Activated CD4-positive, alpha-beta T cell treated with anti-CD3 and anti-CD28 coated beads for 36 hours (primary cell): ENCODE measurements at places on chromosomes 11 and 22. TPM values are rescaled to one million over a fixed set of nuclear protein-coding genes. Genes with fewer than 3 reads are reported as not detected.

Gene C11orf97
- not detected for total RNA-seq

GRCh38 chr11:125070699-125071254, 7.7 kb downstream of the SLC37A2 start:
- DNase-seq = peak; percentile 43

DNA sequence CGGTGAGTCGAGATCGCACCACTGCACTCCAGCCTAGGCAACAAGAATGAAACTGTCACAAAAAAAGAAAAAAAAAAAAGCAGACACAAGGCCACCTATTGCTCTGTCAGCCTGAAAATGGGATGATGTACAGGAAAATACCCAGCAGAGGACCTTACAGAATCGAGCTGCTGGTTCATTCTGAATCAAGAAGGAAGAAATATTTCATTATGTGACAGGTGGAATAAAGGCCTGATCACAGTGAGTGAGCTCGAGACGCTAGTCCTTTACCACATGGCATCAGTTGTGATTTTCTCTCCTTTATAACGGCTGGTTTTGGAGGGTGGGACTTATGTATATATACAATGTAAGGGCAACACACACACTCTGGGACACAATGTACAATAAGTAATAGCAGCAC, 340.0 kb downstream of the LARGE1 start:
- no peak for DNase-seq

Gene SSRP1
- total RNA-seq = 279 TPM

GRCh38 chr11:48028914-48029680, 48.7 kb downstream of the PTPRJ start:
- no peak for DNase-seq

DNA sequence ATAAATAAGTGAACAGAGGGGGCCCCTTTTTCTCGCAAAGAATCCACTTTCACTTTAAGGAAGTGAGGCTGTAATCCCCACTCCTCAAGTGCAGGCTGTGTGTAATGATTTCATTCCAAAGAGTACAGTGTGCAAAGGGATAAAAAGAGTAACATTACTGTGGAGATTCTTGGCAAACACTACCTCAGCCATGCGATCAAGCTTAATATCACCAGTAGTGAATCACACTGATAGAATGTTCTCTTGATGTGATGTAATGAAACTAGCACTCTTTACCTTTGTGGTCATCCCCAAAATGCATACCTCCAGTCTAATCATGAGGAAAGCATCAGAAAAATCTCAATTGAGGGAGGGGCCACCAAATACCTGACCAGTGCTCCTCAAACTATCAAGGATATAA, 246.1 kb upstream of the CHORDC1 start:
- DNase-seq = no peak
